Thyroid gland (tissue), 4 donors: ENCODE measurements at places on chromosomes 12 and 14.
A peak's percentile ranks its signal among the peaks of the same experiment; 100 is the strongest.

DNA sequence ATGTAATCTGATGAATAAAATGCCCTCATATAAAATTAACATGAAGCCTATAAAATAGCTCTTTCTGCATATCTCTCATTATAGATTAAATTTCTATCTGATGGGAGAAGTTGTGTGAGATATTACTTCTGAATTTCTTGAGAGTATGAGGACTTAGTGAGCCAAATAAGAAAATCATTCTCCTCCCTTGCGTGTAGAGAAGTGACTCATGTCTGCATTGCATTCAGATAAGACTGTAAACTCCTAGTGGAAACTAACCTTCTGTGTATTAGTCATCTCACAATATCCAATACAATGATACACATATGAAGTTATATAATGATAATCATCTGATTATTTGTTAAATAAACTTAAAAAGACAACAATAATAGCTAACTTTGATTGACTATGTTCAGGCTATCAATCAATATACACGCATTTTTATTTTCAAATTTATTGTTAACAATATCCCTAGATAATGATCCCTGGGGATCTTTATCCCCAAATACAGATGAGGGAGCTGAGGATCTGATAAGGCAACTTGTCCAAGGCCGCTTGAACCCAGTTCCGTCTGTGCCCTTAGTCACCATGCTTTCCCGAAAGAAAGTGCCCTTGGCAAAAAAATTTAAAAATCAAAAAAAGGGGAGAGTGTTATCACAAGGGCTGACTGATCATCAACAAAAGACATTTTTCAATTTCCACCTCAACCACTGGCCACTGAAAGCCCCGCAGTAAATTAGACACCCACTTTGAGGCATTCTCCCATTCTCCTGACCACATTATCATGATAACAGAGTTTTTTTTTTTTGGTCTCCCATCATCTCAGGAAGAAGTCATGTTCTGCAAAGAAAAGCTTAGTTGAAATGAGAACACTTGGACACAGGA, 189.2 kb upstream of the RASSF8 start:
- no peak for DNase-seq

DNA sequence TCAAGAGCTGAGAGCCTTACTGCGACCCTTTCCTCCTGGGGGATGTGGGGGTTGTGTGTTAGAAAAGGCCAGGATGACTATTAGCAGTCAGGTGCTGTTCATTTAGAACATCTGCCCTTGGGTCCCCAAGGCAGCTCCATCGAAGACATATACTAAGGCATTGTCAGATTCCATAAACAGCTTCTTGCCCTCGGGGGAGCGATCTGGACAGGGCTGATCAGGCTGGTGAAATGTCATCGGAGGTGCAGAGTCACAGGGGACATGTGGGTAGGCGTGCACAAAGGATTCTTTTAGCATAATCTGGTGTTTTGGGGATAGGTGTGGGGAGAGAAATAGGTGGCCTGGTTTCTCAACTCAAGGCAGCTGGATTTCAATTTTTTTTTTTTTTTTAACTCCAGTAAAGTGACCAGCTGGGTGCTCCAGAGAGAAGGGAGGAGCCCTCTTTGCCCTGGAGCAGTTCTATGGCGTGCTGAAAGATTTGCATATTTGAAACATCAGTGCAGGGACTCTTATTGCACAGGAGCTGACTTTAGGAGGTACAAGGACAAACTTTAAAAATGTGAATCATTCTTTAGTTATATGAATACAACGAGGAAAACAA, 160.1 kb downstream of the SUDS3 start:
- DNase-seq: no peak

GRCh38 chr14:36529062-36529461, 9.0 kb upstream of the NKX2-1 start:
- DNase-seq: no peak

DNA sequence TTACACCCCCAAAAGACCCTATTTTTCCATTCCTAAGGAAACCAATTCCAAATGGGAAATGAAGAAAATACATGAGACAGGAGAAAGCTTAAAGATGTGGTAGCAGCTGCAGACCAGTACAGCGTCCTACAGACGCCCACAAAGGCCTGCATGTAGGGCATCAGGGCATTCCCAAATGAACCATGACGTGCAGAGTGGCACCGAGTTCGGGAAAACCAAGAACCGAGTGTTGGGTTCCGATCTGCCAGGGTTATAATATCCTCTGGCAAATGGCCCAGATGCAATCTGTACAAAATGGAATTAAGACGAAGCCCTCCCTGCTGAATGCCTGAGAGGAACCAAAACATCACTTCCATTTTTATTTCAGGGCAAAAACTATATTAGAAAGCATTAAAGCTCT, 34.4 kb upstream of the SELPLG start:
- no peak for DNase-seq

- DNase-seq: no peak
Observed at GRCh38 chr14:91580876-91581577, 70.9 kb upstream of the PPP4R3A start.

- no peak for DNase-seq
Observed at GRCh38 chr12:59716043-59716442, 120.2 kb downstream of the SLC16A7 start.

DNA sequence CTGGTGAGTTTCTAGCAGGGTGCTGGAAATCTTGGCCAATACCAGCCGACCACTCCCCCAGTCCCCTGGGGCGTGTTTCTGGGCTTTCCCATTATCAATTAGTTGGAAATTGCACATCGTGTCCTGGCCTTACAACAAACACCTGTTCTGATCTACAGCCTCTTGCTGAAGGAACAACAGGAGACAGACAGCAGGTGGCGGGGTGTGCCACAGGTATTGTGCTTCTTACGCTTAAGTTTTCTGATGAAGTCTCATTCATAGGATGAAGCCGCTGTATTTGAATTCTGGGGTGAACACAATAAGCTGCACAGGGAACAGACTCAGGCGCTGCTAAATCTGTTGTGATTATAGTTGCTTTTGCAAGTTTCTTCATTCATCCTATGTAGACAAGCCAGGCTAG, 703 bp downstream of the HIGD1C start:
- DNase-seq: no peak

GRCh38 chr14:102510616-102511520, 1.3 kb upstream of the ANKRD9 start:
- DNase-seq: peak; percentile 50

GRCh38 chr12:52871291-52872039, 22.7 kb upstream of the KRT78 start:
- DNase-seq: no peak

DNA sequence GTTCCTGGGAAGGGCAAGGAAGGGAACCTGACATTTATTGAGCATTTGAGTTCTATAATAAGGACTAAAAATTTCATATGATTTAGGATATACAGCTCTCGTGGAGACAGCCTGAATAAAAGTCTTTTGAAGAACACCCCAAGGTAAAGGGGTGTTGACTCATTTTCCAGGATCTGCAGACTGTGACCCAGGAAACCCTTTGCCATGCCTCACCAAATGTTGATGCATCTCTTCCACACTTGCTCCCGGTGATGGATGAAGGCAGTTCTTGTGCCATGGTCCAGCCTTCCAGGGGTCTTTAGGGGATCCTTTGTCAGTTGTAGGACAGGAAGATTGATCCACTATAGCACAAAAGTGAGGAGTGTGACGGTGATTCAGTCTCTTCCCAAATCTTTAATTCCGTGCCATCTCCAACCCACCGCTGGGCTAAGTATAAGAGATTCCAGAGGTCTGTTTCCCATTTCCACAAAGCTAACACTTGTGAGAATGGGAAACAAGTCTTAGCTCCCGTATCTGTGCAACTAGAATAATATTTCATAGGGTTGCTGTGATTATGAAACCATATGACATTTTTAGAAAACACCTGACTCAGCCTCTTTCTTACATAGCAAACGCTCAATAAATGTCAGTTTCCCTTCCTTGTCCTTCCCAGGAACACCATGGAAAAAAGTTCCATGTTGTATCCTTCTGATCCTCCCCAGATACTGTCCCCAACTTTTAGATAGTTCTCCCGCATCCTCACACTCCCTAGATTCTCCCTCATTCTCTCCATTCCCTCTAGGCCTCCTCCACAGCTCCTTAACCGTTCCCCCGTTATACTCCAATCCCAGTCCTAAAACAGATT, 836 bp downstream of the AAAS start:
- DNase-seq: no peak

- no peak for DNase-seq
Observed at GRCh38 chr12:68028647-68029046, 39.4 kb downstream of the IFNG-AS1 start.

- DNase-seq: no peak
Observed at GRCh38 chr12:102438827-102439210, 41.5 kb downstream of the IGF1 start.

DNA sequence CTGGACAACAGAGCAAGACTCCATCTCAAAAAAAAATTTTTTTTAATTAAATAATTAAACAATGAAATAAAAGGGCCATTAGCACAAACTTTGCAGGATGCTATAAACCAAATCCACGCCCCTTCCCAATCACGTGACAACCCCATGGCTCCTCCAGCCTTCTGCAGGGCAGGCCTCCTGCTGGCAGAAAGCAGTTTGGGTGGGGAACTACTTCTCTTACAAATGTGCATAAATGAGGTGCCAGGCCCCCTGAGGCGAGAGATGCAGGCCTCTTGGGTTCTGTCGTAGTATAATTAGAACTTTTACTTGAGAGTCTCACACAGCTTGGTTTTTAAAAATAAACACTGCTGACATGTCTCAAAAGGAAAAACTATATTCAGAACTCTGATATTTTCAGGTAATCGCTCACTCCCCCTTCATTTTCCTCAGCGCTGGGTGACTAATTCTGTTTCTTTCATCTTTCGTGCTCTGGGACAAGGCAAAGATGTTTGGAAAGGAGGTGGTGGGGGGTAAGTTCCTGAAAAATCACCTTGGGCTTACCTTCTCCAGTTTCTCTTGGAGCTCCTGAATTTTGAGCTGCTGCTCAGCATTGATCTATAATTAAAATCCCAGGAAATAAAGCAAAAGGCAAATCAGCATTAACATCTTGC, 101.7 kb downstream of the CIT start:
- no peak for DNase-seq

GRCh38 chr14:74549588-74549987, 56.0 kb downstream of the ISCA2 start:
- DNase-seq: peak; percentile 66

DNA sequence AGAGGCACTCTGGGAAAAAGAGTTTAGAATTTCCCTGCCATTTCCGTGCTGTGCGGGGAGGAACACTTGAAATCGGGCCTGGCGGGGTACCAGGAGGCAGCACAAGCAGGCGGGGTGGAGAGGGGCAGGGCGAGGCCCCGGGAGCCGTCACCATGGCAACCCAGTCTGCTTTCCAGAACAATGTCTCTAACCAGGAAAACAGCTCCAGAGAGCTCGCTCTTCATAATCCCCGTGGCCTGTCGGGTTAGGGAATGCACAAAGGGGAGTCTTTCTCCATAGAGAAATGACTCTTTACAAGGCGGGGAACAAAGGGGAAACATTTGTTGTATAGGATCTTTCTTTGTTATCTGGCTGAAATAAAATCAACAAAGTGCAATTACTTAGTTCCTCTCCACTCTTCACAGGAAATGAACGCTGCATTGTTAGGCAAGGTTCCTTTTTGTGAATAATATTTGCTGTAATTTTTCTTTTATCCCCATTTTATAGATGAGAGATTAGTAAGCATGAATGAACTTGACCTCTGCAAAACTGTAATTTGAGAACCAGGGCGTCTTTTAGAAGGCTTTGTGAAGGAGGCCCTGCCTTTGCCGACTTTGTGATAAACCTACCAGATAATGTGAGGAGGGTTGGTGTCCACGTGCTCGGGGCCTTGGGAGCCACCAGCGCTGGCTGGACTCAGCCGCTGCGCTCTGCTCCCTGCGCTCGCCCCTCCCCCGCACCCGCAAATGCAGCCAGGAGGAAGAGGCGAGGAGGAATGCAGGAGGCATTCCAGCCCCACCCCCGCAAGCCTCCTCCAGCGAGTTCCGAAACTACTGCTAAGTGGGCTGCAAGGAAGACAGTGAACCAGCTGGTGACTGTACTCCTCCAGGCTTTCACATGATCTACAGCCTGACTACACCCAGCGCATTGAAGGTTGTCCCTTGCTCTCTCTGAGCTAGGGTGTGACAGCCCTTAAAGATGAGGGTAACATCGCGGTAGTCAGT, 105.2 kb upstream of the ATF7IP start:
- DNase-seq: peak; percentile 97

- DNase-seq: no peak
Observed at GRCh38 chr12:45377815-45378214, 161.9 kb downstream of the ANO6 start.

- DNase-seq: peak; percentile 18
Observed at GRCh38 chr12:55955800-55956508, 9.9 kb downstream of the PMEL start.

- DNase-seq: no peak
Observed at GRCh38 chr12:72829838-72830237, 557.7 kb downstream of the TRHDE start.

- peak; percentile 36 for DNase-seq
Observed at GRCh38 chr12:113056631-113057488, at the start of gene DTX1. Gene DTX1 (plus strand): TSS chr12:113056730. CDS start chr12:113058193, 1,463 bp downstream.

- DNase-seq: no peak
Observed at GRCh38 chr14:54220704-54221431, 175.9 kb upstream of the CDKN3 start.

GRCh38 chr12:6085841-6086240, 38.6 kb downstream of the VWF start:
- DNase-seq: no peak

DNA sequence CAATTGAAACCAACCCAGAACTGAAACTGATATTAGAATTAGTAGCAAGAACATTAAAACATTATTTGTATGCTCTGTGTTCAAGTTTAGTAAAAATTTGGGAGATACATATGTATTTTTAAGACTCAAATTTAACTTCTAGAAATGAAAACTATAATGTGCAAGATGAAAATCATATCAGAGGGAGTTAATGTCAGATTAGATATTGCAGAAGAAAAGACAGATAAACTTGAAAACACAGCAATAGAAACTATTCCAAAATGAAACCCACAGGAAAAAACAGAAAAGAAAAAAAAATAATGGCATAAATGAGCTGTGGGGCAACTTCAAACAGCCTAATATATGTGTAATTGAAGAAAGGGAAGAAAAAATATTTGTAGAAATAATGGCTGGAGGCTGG, 134.9 kb downstream of the DPF3 start:
- DNase-seq: no peak

DNA sequence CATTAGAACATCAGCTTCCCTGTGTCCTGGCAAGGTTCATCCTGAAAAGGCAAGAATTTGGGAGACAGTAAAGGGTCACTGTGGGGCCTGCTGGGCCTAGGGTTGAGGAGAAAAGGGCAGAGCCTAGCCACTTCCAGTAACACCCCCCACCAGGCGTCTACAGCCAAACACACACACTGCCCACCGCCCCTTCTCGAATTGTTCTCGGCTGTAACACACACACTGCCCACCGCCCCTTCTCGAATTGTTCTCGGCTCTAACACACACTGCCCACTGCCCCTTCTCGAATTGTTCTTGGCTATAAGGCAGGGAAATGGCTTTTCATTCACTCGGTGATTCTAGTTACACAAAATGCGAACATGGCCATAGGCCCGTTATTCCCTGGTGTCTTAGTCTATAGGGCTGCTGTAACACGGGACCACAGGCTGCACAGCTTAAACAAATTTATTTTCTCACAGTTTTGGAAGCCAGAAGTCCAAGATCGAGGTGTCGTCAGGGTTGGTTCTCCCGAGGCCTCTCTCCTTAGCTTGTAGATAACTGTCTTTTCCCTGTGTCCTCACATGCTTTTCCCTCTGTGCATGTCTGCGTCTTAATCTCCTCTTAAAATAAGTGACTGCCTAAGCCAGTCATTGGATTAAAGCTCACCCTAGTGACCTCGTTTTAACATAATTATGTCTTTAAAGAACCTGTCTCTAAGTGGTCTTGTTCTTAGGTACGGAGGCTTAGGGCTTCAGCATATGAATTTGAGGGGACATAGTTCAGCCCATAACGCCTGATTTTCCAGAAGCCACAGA, 171.0 kb downstream of the ADGRD1 start:
- no peak for DNase-seq

GRCh38 chr14:92236243-92236900, 86.6 kb upstream of the SLC24A4 start:
- DNase-seq: no peak
